GM12864 (cell line): ENCODE measurements at places on chromosomes 3 and 15.

DNA sequence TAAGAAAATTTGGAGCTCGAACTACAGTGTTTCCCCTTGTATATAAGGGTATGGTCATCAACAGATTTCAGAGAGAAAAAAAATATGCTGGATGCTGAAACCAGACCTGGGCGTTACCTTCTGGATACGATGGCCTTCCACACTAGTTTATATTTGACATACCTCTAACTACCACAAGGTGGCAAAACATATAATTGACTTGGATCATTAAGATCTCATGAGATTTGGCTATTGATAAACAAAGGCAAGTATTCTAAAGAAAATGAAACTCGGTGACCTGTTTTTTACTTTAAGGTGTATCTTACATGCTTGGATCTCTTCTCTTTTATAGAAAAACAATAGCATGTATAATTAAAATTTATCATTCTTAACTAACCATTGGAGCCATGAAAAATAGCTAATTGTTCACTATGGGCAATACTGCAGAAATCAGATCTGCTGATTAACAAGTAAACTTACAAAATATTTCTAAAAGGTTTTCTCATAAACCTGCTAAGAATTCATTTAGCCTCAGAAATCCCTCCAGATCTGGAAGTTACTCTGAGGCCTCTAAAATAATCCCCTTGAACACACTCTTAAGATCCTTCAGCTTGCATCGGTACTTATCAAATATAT lies 300.6 kb upstream of the KCNH8 start:
- no peak for DNase-seq

DNA sequence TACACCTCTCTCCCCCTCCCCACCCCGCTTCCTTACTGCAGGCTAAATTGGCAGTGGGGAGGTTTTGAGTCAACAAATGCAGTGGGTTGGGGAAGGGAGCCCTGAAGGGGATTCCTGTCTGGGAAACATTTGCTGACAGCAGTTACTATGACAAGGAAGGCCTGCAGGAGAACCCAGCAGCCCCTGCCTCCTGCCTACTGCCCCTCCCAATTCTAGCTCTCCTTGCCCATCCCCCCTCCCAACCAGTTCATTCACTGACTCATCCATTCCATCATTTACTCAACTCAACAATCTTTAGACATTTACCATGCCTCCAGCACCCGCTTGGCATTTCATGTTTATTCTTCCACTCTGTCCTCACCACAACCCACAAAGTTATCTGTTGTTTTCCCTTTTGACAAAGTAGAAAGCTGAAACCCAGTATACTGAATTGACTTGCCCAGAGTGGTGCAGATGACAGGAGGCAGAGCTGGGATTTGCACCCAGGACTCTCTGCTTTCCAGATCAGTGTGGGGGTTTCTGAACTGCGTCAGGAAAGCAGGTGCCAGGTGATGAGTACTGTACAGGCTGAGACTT lies 75.0 kb downstream of the MAGEF1 start:
- DNase-seq = no peak

- DNase-seq = no peak
Measured at GRCh38 chr3:133447750-133448477, 48.1 kb downstream of the BFSP2 start.

DNA sequence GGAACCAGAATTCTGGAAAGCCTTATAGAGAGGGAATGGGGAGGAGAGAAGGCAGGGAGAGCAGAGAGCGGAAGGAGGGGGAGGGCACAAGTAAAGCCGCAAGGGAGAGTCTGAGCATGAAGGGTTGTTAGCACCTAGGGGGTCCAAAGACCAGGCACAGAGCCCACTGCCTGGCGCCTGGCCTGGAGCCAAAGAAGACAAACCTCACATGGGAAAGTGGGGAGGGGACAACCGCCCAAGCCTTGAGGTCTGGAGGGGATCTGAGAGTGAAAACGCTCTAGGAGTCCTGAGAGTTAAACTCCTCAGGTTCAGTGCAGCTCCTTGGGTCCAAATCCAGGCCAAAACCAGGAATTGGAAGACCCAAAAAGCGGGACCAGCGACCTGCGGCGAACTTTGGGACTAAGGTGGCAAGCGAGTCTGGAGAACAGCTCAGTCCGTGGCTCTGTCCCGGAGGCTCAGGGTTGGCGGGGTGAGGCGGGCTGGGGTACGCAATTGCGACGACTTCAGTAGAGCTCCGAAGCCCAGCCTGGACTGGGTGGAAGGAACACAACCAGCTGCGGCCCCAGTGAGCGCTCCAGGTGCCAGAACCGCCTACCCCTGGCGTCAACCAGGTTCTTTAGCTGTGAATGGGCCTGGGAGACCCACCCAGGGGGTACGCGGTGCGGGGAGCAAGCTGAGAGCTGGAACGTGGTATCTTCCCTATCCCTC lies 807 bp upstream of the INAFM2 start:
- DNase-seq = no peak

DNA sequence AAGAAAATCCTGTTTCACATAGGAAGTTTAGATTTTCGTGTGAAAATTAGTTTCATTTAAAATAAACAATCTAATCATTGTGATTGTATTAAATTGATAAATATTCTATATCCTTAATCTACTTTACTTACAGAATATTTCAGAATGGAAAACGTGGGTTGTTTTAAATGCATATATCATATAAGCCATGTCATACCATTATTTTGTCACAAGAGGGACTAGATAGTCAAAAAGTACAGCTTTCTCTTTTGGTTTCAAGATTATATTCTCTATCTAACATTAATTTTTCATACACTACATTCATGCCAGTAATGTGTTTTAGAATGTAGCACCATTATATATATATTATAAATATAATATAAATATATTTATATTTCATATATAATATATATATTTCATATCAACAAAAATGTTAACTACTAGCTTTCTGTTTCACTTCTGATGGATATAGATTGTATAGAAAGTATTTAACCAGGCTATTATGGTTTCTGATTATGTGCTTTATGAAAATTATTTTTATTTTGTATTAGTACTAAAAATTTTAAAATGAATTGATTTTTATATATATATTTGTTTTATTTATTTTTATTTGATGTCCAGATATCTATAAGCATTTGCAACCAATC lies 45.3 kb downstream of the OSTN start:
- no peak for DNase-seq

- no peak for DNase-seq
Measured at GRCh38 chr15:20409247-20409646, 132.4 kb downstream of the GOLGA6L6 start.

GRCh38 chr15:42608752-42609488 lies 33.5 kb downstream of the STARD9 start:
- DNase-seq = no peak

- DNase-seq = no peak
Measured at GRCh38 chr3:124384527-124384926, 345.7 kb upstream of the UMPS start.

GRCh38 chr3:58518291-58518789 lies 18.6 kb downstream of the ACOX2 start:
- no peak for DNase-seq

DNA sequence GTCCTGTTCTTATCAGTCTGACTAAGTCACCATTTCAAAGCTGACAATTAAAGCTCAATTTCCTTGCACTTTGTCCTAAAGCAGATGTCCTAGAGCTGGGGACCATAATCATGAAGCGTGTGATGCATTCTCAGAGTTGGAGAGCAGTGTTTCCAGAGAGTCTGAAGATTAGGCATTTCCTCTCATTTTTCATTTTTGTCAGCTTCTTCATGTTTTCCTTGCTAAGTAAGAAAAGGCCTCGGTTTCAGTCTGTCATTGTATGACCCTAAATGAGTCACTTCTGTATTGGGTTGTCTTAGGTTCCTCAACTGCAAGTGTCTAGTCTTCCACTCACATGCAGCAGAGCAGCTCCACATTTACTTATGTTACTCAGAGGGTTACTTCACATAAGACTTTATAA lies 257.2 kb upstream of the TPRG1 start:
- no peak for DNase-seq

- no peak for DNase-seq
Measured at GRCh38 chr3:143511174-143511879, 336.9 kb downstream of the SLC9A9 start.
